ENCODE measurements at places on chromosomes 11 and 22.

DNA sequence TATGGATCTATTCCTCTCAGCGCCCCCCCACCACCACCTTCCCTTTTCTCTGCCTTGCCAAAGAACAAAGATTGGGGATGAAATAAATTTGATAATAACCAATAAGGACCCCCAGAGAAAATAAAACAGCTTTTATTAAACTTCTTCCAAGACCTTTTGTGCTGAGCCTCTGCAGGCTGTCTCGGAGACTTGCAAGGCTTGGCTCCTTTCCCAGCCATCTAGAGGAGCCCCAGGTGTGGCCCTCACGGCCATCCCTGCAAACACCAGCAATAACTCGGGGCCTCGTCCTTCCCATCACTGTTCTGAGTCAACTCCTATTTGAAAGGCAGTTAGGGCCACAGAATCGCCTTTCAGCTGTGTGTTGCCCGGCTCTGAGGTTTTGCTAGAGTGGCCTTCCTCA lies 51.2 kb upstream of the LMO1 start:
- DNase-seq: no peak

DNA sequence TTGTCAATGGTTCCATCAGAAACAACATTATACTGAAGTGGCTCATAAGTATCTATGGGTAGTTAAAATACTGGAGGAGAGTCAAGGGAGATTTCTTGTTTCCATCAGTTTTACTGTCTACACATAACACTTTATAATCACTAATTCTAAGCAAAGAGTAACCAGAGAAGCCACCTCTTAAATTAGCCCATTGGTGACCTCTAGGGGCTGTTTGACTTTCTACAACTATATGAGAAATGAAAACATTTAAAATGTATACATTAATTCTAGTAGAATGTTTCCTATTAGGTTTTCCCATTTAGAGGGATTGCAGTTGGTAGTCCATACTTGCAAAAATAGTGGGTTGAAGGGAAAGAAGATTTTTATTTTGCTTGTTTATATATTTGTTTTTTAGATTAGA lies 504.3 kb downstream of the FAM181B start:
- DNase-seq: peak; percentile 58

DNA sequence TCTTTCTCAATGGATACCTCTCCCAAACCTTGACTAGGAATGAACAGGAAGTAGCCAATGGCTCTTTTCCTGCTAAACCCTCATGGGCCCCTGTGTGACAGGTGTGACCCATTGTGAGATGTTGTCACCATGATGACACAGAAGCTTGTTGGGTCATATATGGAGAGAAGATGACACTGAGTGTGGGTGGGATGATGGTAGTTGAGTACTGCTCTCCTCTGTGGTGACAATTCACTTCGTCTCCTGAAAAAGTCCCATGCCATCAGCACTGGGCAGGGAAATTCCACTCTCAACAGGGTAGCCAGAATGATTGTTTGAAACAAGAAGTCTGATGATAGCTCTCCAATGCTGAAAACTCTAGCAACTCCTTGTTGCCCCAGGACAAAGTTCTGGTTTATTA lies 94.0 kb upstream of the SEZ6L start:
- no peak for DNase-seq

DNA sequence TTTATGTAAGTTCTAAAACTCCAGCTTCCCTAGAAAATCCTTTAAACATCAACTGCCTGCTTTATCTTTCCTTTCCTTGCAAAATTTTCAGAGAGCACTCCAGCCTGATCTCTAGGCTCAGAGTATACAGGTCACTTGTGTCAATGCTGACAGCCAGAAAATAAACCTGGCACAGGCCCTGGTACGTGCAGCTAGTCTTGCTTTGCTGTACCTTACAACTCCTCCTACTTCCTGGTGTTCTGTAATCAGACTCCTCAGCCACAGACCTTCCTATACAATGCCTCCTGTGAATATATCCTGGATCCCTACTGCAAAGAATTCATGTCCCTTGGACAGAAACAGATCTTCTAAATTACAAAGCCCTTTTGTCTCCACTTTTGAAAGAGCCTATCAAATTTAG lies 24.2 kb upstream of the TMEM123 start:
- no peak for DNase-seq

- DNase-seq: no peak
Observed at GRCh38 chr11:46899501-46900025, 18.8 kb downstream of the LRP4 start.
